ENCODE measurements at places on chromosomes 6 and 20.
A peak's percentile ranks its signal among the peaks of the same experiment; 100 is the strongest.

GRCh38 chr6:41759106-41759904, 12.1 kb upstream of the PGC start:
- no peak for DNase-seq

DNA sequence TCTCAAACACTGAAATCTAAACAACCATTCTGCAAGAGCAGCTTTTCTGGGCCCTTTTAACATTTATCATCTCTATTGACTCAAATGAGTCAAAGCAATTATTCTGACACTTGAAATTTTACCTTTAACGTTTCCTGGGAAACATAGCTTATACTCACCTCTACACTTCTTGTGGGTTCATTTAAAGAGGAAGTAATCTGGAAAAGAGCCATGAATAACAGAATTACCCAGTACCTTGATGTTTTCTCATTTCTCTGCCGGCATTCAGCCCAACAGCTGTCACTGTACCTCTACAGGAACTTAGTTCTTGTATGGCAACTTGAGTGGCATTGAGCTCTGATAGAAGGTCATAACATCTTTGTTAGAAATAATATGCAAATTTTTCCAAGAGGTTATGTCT, 272.2 kb downstream of the KCNQ5 start:
- peak; percentile 15 for DNase-seq

DNA sequence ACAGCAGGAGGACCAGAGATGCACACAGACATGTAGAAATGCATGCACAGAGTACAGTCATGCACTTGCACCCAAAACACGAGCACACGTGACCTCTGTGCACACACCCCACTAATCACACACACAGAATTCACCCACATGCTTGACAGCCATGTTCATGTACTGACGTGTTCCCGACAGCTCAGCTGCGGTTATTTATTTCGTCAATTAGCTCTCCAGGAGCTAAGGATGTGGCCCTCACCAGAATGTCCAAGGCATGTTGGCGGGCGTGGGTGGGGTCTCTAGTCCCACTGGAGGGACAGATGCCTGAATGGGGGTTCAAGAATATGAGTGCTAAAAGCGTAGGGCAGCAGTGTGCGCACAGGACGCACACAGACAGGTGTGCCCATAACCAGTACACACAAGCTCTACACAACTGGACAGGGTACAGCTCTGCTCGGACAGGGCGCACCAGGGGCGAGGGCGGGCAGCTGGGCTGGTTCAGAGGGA, 571 bp upstream of the PRPF6 start:
- no peak for DNase-seq

DNA sequence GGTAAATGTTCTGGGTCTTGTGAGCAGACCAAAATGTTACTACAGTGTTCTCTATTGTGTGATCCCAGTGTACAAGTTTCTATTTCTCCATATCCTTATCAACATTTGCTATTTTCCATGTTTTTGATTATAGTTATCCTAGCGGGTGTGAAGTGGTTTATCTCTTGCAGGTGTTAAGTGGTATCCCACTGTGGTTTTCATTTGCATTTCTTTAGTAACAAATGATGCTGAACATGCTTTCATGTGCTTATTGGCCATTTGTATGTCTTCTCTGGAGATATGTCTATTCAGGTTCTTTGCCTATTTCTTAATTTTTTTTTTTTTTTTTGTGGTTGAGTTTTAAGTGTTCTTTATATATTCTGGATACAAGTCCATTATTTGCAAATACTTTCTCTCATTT, 35.5 kb downstream of the NSFL1C start:
- no peak for DNase-seq

- peak; percentile 79 for DNase-seq
These were observed 180.3 kb upstream of the ZNF217 start for GRCh38 chr20:53773792-53774401.

- no peak for DNase-seq
These were observed 79.5 kb upstream of the RALGAPA2 start for GRCh38 chr20:20791664-20792568.

- no peak for DNase-seq
These were observed 466.1 kb downstream of the NKAIN2 start for GRCh38 chr6:124269733-124270132.

DNA sequence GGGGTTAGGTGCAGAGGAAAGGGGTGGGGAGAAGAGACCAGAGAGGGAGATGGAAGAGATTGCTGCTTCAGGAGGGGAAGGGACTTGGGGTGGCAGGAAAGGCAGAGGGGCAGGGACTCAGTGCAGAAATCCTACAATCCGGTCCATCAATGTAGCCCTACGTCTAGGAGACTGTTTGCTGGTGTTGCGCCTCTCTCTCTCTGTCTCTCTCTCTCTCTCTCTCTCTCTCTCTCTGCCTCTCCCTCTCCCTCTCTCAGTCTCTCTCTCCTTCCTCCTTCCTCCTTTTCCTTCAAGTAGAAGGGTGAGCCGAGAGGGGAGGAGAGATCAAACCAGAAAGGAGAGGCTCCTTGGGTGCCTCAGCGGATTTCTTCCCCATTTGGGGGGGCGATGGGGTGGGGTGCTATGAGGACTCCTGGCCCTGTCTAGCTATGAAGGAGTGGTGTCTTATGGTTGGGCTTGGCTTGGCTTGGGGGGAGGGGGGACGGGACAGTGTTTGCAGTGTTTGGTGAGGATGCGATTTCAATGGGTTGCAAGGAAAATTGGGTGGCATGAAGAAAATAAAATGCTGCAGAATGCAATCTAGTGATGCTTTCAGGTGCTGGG, 181.2 kb downstream of the TBXT start:
- no peak for DNase-seq

- DNase-seq, result no peak
These were observed 233.7 kb downstream of the DLL1 start for GRCh38 chr6:170057034-170057734.

DNA sequence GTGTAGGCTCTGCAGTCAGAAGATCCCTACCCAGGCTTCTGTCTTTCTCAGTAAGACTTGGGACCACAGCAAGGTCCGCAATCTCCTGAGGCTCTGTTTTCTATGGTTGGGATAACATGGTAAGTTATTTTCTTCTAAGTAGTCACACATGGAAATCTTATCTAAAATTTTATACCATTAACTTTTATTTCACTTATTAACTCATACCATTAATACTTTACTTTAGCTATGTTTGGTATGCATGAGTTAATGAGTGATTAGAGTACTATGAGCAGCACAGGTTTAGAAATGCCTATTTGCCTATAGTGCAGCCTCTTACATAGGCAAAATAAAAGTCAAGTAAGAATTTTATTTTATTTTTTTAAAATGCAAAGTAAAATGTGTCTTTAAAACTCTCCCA, 27.2 kb downstream of the GINM1 start:
- no peak for DNase-seq

- peak; percentile 4 for DNase-seq
These were observed 40.0 kb upstream of the KCNK16 start for GRCh38 chr6:39362487-39362865.

DNA sequence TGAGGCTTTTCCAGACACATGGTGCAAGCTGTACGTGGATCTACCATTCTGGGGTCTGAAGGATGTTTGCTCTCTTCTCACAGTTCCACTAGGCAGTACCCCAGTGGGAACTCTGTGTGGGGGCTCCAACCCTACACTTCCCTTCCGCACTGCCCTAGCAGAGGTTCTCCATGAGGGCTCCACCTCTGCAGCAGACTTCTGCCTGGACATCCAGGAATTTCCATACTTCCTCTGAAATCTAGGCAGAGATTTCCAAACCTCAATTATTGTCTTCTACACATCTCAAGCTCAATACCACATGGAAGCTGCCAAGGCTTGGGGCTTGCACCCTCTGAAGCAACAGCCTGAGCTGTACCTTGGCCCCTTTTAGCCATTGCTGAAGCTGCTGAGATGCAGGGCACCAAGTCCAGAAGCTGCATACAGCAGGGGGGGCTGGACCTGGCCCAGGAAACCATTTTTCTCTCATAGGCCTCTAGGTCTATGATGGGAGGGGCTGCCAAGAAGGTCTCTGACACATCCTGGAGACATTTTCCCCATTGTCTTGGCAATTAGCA, 11.6 kb downstream of the PDSS2 start:
- DNase-seq, result no peak

DNA sequence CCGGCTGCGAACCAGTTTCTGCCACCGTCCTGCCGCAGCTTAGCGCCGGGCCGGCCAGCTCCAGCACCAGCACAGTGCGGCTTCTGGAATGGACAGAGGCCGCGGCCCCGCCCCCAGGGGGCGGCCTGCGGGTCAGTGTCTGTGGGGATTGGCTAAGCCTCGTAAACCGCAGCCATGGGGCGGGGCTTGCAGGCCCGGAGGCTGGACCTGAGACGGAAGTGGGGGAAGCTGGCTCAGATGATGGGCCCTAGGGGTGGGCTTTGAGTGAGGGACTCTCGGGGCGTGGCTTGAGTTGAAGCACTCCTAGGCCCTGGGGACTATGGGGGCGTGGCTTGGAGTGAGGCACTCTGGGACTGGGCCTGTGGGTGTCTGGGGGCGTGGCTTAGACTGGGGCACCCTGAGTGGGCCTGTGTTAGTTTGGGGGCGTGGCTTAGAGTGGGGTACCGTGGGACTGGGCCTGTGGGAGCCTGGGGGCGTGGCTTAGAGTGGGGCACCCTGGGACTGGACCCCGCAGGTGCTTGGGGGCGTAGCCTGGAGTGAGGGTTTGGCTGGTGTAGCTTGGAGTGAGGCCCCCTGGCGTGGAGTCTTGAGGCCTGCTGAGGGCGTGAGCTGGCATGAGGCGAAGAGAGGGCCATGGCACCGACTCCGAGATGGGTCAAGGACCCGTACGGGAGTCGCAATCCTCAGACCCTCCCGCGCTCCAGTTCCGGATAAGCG, 6.6 kb downstream of the L3MBTL1 start:
- peak; percentile 99 for DNase-seq

DNA sequence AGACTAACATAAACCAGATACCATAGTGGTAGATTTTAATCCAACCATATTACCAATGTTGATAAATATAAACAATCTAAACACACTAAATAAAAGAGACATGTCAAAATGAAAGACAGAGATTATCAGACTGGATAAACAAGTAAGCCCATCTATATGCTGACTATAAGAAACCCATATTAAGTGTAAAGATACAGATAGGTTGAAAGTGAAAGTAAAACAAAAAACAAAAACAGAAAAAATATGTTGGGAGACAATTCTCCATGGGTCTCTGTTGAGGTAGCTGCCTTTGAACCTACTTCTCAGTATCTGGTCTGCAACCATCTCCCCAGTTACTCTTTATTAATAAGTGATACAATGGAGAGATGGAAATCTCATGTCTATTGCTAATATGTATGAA, 21.2 kb downstream of the REV3L start:
- DNase-seq, result no peak

DNA sequence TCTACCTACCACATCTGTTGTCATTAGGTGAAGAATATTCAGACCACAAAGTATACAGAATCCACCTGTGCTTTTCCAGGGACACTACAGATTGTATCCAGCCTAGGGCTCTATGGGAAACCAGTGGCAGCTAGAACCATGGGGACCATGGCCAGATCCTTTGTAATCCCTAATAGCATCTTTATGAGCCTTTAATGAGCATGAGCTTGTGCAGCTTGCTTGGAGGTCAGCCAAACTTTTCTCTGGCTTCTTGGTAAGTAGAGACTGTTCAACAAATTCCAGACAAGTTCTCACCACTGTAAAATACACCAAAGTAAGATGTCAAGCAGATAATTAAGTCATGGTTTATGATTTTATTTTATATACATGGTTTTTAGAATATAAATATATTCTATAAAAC, 301.6 kb upstream of the ADGRB3 start:
- no peak for DNase-seq

- DNase-seq, result no peak
These were observed 59.6 kb upstream of the NEDD9 start for GRCh38 chr6:11292091-11292490.

DNA sequence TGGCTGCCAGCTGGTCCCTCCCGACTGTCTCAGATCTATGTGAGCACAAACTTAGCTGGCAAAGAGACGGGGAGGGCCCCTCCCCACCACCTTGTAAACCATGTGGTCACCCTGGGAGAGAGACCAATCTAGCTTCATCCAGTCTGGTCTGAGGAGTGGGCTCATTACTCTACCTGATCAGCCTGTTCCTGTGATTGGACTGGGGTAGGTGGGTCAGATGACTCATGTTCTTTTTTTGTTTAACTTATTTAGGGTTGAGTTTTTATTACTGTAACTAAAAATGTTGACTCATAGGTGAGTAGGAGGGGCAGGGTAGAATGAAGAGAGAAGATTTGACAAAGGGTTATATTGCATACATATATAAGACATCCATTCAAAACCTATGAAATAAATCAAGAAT, 4.7 kb downstream of the GSTA4 start:
- DNase-seq, result no peak

GRCh38 chr6:27176096-27176495, 71.4 kb upstream of the PRSS16 start:
- DNase-seq, result peak; percentile 93

DNA sequence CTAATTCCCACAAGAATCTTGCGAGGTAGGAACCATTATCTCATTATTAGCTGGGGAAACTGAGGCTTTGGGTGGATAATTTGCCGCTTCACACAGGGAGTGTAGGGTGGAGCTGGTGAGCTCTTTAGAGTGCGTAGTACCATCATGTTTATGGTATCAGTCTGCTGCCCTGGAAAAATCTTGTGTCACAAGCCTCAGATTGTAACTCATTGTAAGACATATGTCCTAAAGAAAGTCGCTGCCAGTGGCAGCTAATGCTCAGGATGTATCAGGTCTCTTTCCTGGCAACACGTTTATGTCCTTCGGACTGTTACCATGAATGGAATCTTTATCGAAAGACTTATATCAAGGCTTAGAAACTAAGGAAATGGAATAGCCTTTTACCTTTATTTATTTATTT, 1.9 kb downstream of the ZFAND3 start:
- DNase-seq, result no peak

- peak; percentile 79 for DNase-seq
These were observed 458 bp upstream of the ARMC12 start for GRCh38 chr6:35736253-35736894.
